Fibroblast of skin of right biceps (primary cell): ENCODE measurements at places on chromosomes 12 and 14.
A peak's percentile ranks its signal among the peaks of the same experiment; 100 is the strongest.

GRCh38 chr14:30230719-30231118 is 303.1 kb upstream of the PRKD1 start:
- DNase-seq, result no peak

GRCh38 chr14:100775351-100775830 is 48.7 kb downstream of the DLK1 start:
- no peak for DNase-seq

- no peak for DNase-seq
Measured at GRCh38 chr14:48983351-48983888, 602.8 kb downstream of the RPS29 start.

- no peak for DNase-seq
Measured at GRCh38 chr12:64797156-64797555, 27.3 kb upstream of the TBC1D30 start.

- DNase-seq, result peak; percentile 31
Measured at GRCh38 chr14:100203962-100204834, 34.7 kb upstream of the YY1 start.

DNA sequence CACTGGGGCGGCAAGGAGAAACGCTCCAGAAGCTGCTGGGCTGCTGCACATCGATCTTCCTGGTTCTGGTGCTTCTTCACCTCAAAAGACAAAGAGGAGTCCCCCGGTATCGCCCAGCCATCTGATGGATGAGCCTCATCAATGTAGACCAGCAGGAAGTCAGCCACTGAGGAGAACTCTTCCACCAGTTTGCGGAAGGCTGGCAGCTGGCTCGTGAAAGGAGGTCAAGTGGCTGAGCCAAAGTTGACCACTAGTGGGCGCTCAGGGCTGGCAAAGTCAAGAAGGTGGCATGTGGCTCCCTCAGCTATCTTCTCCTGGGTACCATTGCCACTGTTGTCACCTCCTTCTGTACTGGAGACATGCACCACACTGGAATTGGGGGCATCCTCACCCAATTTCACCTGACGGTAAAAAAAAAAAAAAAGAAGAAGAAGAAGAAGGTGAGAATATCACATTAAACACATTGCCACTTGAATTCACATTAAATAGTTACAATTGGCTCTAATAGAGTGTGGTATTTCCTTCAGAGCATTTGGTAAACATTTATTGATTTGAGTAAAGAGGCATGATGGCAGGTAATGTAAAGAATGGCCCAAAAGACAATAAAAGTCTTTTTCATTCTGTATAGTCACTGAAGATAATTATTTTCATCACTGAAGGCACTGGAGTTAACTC is 8.3 kb downstream of the DIO2 start:
- DNase-seq, result no peak

DNA sequence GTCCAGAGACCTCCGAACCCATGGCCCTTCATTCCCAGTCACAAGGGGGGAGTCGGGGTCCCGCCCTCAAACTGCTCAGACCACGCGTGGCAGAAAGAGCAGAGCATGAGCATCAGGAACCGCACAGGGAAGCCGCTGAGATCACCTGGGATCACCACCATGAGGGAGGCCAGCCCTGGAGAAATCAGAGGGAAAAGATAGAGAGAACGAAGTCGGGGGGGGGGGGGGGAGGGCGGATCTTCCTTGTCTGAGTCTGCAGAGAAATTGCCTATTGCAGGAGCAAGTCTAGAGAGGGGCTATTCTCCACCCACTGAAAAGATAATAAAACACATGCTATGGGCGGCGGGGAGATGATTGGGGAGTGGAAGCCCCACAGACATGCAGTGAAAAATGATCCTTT is 884 bp upstream of the TMEM132C start:
- no peak for DNase-seq
